ENCODE measurements at places on chromosomes 7 and 10.

DNA sequence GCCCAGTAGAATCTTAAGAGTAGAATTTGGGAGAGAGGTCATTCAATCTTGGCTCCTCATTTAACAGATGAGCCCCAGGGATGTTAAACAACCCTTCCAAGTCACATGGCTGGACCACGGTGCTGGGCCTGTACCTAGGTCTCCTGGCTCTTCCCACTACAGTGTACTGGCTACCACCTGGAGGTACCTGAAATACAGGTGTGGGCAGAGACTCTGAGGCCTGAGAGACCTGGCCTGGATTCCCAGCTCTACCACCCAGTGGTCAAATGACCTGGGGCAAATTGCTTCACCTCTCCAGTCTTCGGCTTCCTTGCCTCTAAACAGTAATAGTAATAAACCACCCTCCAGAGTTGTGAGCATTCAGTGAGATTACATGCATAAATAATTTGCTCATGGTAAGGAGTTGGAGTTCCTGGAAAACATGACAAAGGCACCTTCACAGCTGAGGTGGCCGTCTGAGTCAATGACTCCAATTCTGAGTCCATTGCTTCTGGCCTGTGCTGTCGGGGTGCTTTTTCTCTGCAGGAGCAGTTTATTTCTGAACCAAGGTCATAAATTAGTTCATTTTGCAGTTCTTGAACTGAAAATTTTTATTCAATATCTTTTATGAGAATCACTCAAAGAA is 2.7 kb downstream of the GOT1 start:
- no peak for DNase-seq

- DNase-seq = no peak
These were observed 316.7 kb upstream of the TPK1 start for GRCh38 chr7:145152589-145152988.

DNA sequence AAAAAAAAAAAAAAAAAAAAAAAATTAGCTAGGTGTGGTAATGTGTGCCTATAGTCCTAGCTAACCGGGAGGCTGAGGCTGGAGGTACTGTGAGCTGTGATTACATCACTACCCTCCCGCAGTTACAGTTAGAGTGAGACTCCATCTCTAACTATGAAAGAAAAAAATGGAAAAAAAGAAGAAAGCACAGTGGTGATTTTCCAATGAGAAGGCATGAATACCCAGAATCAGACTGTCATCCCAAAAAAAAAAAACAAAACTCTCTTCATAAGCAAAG is 269.9 kb upstream of the MKLN1 start:
- DNase-seq = no peak

- no peak for DNase-seq
These were observed 41.4 kb downstream of the COL1A2 start for GRCh38 chr7:94436018-94436604.

- DNase-seq = no peak
These were observed 22.1 kb upstream of the STEAP4 start for GRCh38 chr7:88328787-88329186.
